ENCODE measurements at places on chromosomes 11 and 22.

DNA sequence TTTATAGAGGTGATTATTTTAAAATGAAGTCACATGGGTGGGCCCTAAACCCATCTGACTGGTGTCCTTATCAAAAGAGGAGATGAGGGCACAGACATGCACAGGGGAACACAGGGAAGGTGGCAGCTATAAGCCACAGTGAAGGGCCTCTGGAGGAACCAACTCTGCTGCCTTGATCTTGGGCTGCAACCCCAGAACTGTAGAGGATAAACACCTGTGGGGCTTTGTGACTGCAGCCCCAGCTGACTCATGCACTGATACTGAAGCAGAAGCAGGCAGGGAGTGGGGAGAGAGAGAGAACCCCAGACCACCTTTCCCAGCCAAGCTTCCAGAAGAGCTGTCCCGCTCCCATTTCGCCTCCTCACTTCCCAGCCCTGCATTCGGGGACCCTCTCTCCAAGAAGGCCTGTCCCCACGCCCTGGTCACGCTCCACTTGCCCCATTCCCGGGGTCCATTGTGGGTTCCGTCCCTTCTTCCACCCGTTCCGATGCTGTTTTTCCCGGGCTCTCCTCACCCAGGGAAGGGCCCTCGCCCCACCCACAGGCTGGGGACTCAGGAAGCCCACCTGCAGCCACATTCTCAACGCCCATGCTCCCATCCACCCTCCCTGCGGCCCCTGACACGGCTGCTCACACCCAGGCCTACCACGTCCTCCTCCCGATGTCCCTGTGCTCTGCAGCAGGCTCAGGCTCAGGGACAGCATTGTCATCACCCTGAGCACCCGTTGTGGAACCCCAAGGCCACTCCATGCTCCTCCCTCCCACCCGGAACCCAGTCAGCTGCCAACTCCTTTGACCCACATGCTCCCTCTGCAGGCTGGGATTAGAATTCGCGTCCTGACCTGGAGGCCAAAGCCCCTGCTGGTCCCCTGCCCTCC lies 90.8 kb upstream of the SHANK2 start:
- DNase-seq: no peak

- DNase-seq: no peak
These were observed 26.3 kb downstream of the C11orf96 start for GRCh38 chr11:43968719-43969118.

DNA sequence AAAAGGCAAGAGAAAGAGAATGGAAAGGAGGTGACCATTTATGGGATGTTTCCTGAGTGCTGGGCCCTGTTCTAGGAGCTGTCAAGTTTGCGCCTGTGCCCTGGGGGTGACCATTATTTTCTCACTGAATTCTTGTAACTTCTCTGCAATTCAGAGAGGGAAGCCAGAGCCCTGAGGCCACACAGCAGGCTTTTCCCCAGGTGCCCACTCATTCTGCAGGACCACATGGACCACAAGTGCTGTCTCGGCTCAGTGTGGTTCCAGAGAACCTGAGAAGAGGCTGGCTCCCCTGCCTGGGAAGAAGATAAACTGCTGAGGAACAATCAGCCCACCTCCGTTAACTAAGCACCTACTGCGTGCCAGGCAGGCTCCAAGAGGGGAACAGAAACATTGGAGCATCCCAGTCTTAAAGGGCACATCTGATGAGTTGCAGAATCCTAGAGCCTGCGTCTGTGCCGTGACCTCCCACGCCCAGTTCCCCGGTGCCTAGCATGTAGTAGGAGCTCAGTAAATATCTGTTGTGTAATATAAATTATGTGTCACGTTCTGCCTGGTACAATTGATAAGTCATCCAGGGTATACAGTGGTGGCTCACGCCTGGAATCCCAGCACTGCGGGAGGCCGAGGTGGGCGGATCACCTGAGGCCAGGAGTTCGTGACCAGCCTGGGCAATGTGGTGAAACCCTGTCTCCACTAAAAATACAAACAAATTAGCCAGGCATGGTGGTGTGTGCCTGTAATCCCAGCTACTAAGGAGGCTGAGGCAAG lies 31.6 kb upstream of the CRYBB3 start:
- DNase-seq: no peak

DNA sequence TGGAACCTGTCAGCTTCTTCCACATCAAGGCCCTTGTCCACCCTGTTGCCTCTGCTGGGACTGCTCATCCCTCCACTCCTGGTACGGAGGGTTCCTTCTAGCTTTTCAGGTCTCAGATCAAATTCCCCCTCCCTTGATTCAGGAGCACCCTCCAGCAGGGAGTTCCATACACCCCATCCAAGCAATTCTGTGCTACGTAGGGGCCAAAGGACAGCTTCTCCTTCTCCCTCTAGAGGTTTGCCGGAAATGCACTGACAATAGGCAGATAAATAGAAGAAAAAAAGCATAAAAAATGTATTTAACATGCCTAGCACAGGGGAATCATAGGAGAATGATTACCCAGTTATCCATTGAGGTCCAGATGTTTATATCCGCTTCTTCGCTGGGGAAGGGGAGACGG lies 3.3 kb upstream of the CARD10 start:
- no peak for DNase-seq

DNA sequence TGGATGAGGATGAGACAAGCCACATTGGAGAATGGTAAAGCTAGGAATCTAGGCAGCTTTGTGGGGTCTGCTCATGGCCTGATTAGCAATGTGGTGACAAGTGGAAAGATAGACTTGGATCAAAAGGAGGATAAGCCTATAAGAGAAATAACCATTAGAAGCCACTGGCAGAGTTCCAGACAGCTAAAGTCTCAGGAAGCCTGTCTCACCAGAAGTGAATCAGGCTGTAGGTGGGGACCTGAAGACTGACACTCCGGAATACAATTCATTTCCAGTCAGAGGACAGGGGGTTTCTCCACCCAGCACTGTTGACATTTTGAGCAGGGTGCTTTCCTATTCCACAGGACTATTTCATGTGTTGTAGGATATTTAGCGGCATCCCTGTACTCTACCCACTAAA lies 129.7 kb downstream of the ARHGAP42 start:
- no peak for DNase-seq

GRCh38 chr11:134497586-134497985 lies 85.5 kb upstream of the B3GAT1 start:
- DNase-seq: no peak

- no peak for DNase-seq
These were observed 86.8 kb downstream of the GALNT18 start for GRCh38 chr11:11534981-11535380.

GRCh38 chr11:2912498-2912897 lies 16.7 kb downstream of the PHLDA2 start:
- no peak for DNase-seq

GRCh38 chr11:5514841-5515240 lies 1.7 kb downstream of the UBQLNL start:
- no peak for DNase-seq

DNA sequence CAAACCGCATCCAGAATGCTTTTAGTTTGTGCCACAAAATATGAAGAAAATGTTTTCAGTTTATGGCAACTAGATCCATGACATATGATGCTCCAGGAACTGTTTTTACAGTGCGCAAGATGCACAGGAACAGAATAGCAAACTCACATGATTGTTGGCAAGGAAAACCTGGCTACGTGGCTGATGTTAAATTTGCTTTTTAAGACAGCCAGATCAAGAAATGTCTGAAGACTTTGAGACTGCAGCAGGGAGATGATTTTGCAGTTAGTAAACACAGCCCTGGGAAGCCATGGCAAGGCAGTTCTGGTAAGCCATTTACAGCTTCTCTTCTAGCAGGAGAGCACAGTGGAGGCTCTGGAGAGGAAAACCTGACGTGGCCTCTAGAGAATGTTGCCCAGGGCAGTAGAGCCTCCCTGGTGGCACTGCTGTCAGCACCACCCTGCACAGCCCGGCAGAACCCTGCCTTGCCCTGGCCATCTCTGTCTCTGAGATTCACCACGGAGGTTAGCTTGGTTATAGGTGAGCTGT lies 69.8 kb upstream of the TNRC6B start:
- DNase-seq: no peak
